ENCODE measurements at places on chromosomes 6 and 20.

DNA sequence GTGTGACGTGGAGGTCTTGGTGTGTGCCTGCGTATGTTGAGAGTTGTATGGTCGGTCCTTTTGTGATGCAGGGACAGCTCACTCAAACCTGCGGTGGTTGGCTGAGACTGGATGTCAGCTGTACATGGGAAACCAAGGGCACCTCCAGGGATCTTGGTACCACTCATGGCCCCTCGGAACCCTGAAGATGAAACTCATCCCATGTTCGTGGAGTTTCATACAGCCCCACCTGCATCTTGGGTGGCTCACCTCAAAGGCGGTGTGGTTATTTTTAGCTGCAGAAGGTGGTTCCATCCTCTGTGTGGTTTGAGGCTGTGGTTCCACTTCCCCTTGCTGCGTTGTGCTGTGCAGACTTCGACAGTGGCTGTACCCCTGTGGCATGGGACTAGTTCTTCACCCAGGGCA lies 52.6 kb upstream of the SLC22A1 start:
- DNase-seq, result no peak

DNA sequence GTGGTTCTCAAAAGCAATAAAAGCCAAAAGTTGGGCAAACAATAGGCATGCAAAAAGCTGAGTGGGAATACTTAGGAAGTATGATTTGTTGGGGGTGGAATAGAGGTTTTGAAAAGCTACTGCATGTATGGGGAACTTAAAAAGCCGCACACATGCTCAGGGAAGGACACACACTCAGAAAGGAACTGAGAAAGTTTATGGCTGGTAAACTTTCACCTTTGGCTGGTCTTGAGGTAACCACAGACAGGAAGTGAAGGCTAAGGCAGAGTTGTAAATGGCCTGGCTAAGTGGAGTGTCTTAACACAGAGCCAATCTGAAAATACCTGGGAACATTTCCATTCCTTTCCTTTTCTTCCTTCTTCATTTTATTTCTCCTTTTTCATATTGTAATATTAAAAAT lies 134.5 kb upstream of the EXOC2 start:
- no peak for DNase-seq

DNA sequence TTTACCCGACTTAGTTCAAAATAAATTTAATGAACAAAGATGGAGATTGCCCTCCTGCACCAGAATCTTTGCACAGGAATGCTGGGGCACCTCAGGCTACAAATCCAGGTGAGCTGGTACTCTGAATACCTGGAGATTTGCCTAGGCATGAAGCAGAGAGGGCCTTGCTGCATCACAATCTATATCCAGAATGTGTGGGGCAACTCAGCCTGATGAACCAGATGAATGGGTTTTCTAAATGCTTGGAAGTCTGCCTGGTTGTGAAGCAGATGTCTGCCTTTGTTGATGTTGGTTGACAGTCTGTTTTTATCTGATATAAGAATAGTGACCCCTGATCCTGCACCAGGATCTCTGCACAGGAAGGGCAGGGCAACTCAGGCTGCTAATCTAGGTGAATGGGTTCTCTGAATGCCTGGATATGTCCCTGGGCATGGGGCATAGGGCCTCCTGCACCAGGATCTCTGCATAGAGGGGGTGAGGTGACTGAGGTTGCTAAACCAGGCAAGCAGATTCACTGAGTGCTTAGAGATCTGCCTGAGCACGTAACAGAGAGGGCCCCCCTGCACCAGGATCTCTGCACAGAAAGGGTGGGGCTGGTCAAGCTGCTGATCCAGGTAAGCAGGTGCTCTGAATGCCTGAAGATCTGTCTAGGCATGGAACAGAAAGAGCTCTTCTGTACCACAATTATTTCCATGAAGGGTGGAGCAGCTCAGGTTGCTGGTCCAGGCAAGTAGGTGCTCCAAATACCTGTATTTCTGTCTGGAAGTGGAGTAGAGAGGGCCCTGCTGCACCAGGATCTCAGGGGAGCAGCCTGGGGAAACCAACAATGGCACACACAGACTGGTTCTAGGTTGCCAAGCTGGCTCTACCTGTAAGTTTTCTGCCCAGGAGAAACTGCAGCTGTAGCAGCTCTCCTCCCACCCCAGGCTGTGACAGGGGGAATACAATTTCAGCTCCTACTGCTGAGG lies 437.5 kb downstream of the MMUT start:
- DNase-seq, result no peak

- no peak for DNase-seq
These were observed 297.4 kb downstream of the HIVEP2 start for GRCh38 chr6:142647449-142648035.

- DNase-seq, result no peak
These were observed 113.1 kb downstream of the C6orf58 start for GRCh38 chr6:127690092-127690491.
